ENCODE measurements at places on chromosomes 16 and 17.
A peak's percentile ranks its signal among the peaks of the same experiment; 100 is the strongest.

- DNase-seq, result no peak
These were observed 315.5 kb upstream of the RBFOX1 start for GRCh38 chr16:7017006-7017662.

GRCh38 chr17:70414300-70414699, 245.0 kb downstream of the KCNJ2 start:
- no peak for DNase-seq

DNA sequence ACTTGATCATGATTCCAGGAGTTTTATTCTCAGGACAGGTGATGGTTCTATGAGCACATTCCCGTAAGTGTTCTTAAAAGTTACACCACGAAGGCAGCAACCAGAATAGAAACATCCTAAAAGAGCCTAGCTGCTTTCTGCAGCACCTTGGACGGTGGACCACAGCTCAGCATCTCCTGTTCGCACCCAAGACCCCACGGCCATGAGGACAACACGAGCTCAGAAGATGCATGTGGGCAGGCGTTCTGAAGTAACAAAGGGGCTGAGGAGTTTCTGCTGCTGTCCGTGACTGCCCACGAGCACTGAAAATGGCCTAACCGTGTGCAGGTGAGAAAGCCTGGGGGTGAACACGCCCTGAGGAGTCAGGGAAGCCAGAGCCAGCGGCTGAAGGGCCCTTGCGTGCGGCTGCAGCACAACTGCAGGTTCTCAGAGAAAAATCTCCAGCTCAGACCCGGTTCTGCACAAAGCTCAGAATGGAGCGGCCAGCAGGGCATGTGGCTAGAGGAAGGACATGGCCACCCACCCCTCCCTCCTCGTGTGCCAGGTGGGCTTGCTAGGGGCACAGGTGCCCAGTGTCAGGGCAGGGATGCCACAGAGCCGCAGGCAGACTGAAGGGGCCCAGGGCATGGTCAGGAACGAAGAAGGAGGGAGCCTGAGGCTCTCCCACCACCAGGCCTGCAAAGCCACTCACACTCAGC, 10.8 kb upstream of the C16orf95 start:
- no peak for DNase-seq

DNA sequence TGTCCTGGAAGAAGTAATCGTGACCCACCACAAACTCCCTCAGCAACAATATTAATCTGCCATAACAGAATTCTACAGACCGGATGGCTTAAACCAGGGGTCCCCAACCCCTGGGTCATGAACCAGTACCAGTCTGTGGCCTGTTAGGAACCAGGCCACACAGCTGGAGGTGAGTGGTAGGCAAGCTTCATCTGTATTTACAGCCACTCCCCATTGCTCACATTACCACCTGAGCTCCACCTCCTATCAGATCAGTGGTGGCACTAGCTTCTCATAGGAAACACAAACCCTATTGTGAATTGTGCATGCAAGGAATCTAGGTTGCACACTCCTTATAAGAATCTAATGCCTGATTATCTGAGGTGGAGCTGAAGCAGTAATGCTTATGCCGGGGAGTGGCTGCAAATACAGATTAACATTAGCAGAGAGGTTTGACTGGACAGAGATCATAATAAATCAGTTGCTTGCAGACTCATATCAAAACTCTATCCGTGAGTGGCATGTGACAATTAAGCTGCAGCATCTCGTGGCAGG, 74.5 kb downstream of the NOG start:
- DNase-seq, result no peak

DNA sequence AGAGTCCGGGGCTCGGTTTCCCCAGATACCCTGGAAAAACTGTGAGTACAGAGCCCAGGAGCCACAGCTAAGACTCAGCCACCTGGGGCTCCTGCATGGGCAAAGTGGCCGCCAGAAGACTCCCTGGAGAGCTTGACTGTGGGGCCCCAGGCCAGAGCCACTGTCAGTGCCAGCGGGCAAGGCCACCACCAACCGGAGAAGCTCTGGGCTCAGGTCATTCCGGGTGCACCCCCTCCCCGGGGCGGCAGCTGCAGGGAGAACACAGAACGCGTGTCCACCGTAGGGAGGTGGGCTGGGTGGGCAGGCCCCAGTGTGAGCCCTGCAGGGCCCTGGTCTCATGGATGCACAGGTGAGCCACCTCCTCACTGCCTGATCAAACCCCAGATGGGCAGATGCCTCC, 22.3 kb upstream of the RBFOX3 start:
- no peak for DNase-seq

- DNase-seq, result peak; percentile 56
These were observed 14.8 kb downstream of the TRARG1 start for GRCh38 chr17:1294157-1294717.

- DNase-seq, result no peak
These were observed 64.6 kb downstream of the ARHGAP44 start for GRCh38 chr17:12853921-12854320.

GRCh38 chr17:12095522-12095921, 74.8 kb downstream of the MAP2K4 start:
- DNase-seq, result no peak

- DNase-seq, result peak; percentile 53
These were observed 22.2 kb downstream of the TRPV3 start for GRCh38 chr17:3535253-3535995.

DNA sequence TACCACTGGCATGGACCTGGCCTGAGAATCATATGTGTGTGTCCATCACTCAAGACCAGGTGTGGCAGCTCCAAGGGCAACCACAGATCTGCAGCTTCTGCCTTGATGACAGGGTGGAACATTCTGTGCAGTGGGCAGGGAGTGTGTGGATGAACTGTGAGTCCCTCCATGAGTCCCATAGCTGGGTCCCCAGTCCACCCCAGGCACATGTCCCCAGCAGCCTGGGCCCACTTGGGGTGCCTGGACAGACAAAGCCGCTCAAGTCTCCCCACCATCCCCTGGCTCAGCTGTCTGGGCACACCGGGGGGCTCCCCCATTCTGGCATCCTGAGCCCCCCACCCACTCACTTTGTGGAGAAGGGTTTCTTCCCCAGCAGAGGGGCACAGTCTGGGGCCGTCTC, 4.6 kb upstream of the KRT16 start:
- DNase-seq, result no peak

DNA sequence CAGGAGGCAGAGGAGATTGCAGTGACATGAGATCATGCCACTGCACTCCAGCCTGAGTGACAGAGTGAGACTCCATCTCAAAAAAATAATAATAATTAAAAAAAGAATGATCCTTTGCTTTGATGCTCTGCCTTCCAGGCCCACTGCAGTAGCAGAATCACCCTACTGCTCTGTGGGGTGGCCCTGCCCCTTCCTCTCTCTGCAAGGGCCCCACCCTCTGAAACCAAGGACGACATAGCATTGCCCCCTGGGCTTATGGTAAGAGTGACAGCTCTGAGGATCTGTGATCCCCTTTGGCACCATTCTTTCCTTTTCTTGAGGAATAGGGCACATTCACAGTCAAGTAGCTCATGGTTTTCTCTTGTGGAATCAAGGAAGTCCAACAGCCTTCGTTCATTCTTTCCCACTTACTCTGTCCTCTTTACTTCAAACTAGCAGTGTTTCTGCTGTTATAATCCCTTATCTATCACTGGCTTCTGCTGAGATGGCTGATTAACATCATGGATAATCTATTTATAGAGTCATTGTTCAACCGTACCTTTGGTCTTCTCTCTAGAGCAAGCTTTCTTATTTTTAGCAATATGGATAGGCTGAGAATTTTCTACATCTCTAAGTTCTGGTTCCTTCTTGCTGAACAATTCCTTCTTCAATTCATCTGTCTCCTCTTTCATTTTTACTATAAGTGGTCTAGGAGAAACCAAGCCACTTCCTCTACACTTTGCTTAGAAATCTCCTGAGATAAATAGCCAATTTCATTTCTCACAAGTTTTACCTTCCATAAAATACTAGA, 14.1 kb downstream of the RAD51C start:
- DNase-seq, result no peak

DNA sequence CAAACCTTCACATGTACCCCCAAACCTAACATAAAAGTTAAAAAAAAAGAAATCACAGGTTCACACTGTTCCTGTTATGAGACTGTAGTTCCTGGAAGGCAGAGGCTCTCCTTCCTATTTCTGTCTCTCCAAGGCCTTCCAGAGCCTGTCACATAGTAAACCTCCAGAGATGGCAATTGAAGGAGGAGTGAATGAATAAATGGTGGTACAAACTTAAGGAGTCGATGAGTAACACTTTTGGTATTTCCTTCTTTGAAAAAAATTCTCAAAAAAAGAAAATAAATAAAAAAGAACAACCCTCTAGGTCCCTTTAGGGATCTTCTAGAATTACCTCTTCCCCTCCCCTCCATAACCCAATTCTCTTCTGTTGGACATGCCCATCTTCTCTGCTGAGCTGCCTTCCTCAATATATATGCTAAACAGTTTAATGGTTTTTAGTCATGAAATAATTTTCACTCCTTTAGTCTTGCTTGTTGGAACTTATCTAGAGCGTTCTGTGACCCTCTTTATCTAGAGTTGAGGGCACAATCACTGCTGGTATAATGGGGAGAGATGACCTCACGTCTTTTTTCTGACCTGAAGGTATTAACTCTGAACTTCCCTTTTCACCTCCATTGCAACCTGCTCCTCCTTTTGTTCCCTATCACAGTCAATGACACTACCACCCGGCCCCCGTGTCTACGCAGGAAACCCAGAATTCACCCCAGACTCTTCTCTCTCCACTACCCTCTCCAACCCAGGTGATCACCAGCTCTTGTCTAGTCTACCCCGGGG, 1.7 kb upstream of the TAF15 start:
- DNase-seq, result no peak

- no peak for DNase-seq
These were observed 44.7 kb downstream of the ABCC1 start for GRCh38 chr16:15993946-15994665.

DNA sequence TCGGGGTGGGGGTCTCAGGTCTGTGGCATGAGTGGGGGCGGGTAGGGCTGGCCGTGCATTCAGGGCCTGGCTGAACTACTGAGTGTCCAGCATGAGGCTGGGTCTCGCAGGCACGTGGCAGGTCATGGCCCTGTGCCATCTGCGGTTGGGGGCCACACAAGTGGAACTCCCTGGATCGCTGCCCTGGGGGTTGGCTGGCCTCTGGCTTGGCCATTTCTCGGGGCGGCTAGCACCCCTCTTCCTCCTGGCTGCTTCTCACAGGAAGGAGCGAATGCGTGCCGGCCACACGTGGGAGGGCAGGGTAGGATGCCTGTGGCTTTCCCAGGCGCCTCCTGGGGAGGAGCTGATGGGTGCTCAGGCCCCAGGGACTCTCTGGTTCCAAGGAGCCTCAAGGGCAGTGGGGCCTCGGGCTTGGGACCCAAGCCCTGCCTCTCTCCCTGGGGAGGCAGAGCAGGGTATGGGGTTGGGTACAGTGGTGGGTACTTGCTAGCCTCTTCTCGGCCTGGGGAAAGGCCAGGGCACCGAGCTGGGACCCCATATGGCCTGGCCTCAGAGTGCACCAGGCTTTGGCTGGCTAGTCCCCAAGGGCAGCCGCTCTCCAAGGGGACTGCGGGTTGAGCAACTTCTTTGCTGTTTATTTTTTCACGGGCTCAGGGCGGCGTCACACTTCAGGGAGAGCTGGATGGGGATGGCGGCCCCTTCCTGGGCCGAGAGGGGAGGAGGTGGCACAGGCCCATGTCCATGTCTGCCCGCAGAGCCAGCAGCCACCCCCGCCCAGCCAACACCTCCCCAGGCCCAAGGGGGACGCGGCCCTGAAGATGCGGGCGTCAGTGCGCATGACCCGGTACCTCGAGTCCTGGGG, 37.5 kb downstream of the ADCY7 start:
- no peak for DNase-seq

GRCh38 chr17:77036841-77037381, 103.9 kb upstream of the SEC14L1 start:
- DNase-seq, result no peak

- no peak for DNase-seq
These were observed 223.1 kb downstream of the SEC14L1 start for GRCh38 chr17:77363821-77364361.

GRCh38 chr16:24328835-24329452, 72.8 kb downstream of the CACNG3 start:
- DNase-seq, result no peak

DNA sequence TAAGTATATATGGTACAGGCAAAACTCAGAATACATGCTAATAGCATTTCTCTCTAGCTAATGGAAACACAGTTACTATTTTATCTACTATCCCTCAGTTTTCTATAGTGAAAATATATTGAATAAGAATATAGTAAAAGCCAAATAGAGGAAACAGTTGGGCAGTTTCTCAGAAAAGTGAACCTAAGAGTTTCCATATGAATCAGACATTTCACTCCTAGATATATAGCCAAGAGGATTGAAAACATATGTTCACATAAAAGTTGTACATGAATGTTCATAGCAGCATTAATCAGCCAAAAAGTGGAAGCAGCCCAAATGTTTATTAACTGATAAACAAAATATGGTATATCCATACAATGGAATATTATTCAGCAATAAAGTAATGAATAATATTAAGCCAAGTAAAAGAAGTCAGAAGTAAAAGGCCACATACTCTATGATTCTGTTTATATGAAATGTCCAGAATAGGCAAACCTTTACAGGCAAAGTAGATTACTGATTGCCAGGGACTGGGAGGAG, 134.6 kb downstream of the CYB561 start:
- DNase-seq, result no peak

DNA sequence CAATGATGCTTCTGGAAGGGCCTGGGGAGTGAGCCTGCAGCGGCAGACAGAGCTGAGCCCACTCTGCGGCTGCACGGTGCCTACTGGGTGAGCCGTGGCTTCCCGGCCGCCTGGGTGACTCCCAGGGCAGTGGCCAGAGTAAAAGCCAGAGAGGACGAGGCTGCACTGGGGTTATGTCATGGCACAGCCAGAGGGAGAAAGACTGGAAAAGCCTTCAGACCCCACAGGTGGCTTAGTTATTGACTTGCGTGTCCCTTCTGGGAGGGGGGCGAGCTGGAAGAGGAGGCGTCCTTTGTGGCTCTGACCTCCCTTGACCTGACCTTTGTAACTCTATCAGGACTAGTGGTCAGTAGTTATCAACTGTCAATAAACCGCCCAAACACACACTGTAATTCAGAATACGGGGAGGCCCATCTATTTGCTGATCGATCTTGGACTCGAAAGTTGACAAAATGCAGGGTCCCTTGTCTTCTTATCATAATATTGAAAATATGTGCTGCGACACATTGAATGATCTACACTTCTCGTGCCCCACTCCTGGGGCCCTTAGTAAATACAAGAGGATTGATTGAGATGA, 385.9 kb upstream of the ZFHX3 start:
- DNase-seq, result no peak

GRCh38 chr16:28846080-28846932, at the start of gene TUFM:
TUFM (minus strand) TSS chr16:28846348; CDS start chr16:28846269, 79 bp downstream.
- peak; percentile 98 for DNase-seq

GRCh38 chr17:75601057-75601987, 13.7 kb downstream of the MYO15B start:
- no peak for DNase-seq

GRCh38 chr16:1494129-1494640, 1.0 kb downstream of the TELO2 start:
- no peak for DNase-seq

GRCh38 chr17:82304826-82305726, 12.3 kb downstream of the CD7 start:
- no peak for DNase-seq

Measured in stimulated activated CD8-positive, alpha-beta memory T cell treated with anti-CD3 and anti-CD28 coated beads, Interleukin-15, amount 100 ng/mL, for 48 hours (primary cell).